Right lobe of liver (tissue), 6 donors: ENCODE measurements at places on chromosomes 13 and 19.

DNA sequence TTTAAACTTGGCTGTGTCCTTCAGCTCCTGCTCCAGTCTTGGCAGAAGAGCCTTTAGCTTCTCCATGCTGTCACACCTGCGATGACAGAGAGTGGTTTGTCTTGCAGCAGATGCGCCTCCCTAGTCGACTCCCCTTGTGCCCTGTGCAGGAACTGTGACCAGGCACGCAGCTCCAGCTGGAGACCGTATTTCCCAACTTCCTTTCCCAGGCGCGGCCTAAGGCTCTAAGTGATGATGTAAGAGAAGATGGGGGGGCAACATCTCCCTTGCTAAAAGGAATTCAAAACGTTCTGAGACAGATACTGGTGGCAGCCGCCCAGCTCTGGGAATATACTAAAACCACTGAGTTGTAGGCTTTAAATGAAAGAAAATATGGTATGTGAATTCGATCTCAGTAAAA is 16.3 kb downstream of the DCUN1D2 start:
- no peak for DNase-seq

GRCh38 chr19:15874821-15875474 is 22.9 kb downstream of the CYP4F2 start:
- no peak for DNase-seq

- no peak for DNase-seq
Measured at GRCh38 chr19:57351867-57352266, 796 bp downstream of the ZNF304 start.

DNA sequence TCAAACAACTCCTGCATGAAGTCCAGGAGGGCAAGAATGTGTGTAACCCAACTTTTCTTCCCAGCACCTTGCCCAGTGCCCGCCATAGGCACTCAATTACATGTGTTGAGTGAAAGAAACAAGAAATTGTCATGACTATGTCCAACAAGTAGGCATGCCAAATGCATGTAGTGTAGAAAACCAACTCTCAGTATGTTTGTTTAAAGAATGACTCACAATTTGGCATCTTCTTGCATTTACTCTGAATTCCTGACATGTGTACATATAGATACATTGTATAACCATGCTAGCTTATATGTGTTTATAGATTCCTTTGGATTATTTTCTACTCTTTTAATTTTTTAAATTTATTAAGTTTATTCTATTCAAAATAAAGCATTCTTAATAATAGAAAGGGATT is 305.0 kb downstream of the EFNB2 start:
- no peak for DNase-seq

- no peak for DNase-seq
Measured at GRCh38 chr13:28597641-28598040, 61.3 kb upstream of the POMP start.

DNA sequence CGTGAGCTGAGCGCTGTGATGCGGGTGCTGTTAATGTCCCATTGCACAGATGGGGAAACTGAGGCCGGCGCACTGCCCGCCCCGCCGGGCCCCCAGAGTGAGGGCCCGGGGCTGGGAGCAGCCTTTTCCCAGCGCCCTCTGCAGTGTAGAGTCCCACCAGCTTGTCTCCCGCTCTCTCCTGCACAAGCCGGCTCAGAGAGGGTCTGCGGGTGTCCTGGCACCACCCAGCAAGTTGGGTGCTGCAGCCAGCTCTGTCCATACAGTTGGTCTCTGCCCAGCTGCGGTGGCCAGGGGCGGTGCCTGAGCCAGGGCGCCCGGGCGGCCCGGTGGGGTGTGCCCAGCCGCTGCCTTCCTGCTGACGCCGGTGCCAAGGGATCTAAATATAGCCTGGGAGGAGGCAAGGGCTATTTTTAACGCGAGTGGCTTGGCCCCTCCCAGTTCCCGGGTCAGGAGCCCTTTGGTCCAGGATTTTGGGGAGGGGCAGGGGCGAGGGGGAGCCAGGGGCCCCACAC is 19.3 kb downstream of the GADD45B start:
- DNase-seq, result peak; percentile 88

- DNase-seq, result no peak
Measured at GRCh38 chr19:3207461-3208242, 16.8 kb upstream of the CELF5 start.

GRCh38 chr19:47316513-47316912 is 6.9 kb downstream of the C5AR1 start:
- no peak for DNase-seq

GRCh38 chr13:66475061-66475460 is 755.1 kb downstream of the PCDH9 start:
- DNase-seq, result no peak

GRCh38 chr13:40109351-40109844 is 453.9 kb downstream of the COG6 start:
- no peak for DNase-seq

DNA sequence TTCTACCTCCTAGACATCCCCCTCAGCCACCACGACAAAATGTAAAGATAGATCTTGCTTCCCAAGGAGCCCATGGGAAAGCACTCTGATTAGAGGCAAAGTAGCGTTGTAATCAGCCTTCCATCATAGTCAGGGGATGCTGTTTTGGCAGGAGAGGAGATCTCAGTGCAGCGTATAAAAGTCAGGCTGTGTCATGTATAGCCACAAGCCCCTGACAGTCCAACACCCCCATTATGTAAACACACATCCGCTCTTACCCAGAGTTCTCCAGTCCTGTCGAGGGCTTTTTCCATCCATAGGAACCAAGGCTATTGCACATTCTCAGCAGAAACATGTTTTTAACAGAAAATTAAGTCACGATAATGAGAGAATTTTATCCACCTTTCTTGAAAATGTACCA is 156.3 kb downstream of the CYSLTR2 start:
- no peak for DNase-seq

GRCh38 chr19:35119091-35119490 is 3.5 kb downstream of the FXYD3 start:
- no peak for DNase-seq

DNA sequence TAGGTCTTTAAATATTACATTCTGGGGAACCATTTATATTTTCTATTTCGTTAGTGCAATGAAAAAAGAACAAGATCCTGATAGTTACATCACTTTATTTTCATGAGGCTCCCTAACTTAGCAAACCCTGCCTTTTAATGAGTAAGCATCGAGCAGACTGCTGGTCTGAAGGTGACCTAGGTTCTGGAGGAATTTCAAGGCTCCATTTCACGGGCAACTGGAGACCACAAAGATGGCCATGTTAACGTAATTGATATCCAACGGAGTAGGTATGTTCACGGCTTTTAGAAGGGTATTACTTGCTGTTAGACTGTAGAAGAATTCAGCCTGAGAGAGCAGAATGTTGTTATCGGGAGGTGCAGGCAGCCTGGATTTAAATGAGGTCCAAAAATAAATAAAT is 1597.6 kb downstream of the EFNB2 start:
- DNase-seq, result no peak

DNA sequence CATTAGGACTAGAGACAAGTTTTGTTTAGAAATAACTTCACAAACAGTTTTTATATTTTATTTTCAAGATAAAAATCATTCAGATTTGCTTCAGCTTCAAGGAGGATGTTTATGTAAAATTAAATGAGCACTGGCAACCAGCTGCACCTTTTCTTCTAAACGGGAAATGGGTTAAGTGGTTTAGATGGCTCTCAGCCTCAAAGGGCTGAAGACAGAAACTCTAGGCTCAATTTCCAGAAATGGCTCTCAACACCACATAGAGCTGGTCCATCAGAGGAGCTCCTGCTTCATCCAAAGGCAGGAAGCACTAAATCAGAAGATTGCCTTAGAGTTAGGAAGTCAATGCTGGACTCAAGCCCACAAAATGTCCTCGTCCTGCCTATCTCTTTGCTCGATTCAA is 74.7 kb downstream of the ZNF429 start:
- no peak for DNase-seq

DNA sequence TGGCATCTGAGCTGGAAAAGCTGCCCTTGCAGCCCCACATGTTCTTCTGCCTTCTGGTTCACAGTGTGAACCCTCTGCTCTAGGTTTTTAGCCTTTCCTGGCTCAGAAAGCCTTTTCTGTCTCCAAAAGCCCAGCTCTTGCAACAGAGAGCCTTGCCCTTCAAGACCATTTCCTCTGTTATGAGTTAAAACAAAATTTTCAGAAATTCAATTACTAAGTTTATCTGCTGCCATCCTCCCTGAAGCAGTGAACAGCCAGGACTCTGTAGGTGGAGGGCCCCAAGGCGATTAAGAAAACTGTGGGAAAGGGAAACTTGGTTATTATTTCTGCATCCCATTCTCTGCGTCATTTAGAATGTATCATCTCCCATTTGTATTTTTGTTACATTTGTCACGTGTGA is 18.8 kb downstream of the FAM124A start:
- DNase-seq, result no peak

- DNase-seq, result no peak
Measured at GRCh38 chr13:46644816-46645215, 91.8 kb downstream of the LRCH1 start.

GRCh38 chr13:48391257-48391656 is 21.7 kb downstream of the LPAR6 start:
- DNase-seq, result no peak

DNA sequence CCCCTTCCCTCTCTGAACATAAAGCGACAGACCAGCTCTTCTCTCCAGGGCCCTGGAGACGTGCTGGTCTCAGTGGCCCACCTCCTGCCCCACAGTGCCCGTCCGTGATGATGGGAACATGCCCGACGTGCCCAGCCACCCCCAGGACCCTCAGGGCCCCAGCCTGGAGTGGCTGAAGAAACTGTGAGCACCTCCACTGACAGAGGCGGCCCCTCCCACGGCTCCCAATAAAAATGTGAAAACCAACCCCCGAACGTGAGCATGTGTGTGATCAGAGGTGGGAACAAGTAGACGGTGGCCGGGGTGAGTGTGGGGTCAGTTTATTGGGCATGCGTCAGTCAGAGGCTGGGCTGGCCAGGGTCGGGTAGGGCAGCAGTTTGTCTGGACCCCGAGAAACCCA is 4.1 kb downstream of the NDUFA3 start:
- no peak for DNase-seq

- DNase-seq, result no peak
Measured at GRCh38 chr13:104085611-104086010, 1019.4 kb upstream of the SLC10A2 start.

DNA sequence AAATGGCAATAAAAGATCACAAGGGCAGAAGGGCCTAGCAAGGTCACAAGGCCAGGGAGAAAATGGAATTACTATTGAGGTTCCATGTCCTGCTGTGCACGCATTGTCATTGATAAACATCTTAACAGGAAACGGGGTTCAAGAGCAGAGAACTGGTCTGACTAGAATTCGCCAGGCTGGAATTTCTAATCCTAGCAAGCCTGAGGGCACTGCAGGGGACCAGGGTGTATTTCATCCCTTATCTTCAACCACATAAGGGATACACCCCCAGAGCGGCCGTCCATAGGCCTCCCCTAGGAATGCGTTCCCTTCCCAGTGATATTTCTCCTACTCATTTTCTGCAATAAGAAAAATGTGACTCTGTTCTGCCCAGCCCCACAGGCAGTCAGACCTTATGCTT is 19.5 kb downstream of the ERICH4 start:
- DNase-seq, result no peak

DNA sequence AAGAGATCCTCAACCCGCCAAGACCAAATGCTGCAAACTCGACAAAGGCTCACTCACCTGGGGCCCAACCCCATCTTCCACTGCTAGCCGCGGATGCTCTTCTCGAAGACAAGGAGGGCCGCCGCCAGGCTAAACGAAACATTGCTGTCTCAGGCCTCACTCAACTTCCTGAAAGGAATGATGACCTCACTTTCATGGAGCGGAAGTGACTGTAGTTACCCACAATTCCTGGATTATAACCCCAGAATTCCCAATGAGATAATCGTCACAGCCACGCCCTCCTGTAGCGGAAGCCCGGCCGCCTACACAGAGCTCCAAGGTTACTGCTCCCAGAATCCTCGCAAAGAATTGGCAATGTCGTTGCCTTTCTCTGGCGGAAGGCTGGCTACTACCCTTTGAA is 10.5 kb upstream of the ZNF112 start:
- no peak for DNase-seq

DNA sequence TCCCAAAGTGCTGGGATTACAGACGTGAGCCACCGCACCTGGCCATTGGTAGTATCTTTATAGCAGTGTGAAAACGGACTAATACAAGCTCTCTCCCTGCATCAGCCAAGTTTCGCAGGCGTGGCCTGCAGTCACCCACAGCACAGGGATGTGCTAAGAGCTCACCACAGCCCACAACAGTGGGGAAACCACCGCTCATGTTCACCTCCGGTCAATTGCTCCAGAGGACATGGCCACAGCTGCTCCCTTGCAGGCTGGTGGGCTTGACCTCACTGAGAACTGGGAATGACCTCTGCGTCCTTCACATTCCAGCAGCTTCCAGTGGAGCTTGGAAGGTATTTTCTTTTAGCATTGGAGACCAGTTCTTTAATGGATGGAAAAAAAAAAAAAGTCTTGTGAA is 156.4 kb downstream of the KCTD15 start:
- DNase-seq, result no peak
